ENCODE measurements at places on chromosomes 7 and 10.

GRCh38 chr7:10720042-10720441 is 253.6 kb upstream of the PHF14 start:
- no peak for DNase-seq

DNA sequence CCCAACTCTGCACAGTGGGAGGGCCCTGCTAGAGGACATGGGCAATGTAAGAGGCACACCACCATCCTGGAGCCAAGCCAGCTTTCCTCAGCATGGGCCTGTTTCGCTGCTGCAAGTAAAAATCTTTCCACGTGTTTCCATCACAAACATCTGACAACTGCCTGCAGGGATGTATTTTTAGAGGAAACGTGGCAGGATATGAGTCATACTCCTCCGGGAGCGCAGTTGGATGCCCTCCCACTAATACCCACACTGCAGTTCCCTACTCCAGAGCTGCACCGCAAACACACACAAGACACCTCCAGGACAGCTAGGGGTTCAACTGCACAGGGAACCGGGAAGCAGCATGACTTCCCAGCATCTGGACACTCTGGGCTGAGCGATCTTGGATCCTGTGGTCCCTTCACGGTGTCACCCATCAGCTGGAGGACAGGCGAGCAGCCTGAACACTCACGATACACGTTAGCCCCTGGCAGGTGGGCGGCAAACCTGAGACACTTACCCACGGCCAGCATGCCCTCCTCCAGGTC is 26.1 kb downstream of the PLAC9 start:
- DNase-seq = no peak

GRCh38 chr10:24483701-24484100 is 240.0 kb downstream of the ARHGAP21 start:
- DNase-seq = no peak

DNA sequence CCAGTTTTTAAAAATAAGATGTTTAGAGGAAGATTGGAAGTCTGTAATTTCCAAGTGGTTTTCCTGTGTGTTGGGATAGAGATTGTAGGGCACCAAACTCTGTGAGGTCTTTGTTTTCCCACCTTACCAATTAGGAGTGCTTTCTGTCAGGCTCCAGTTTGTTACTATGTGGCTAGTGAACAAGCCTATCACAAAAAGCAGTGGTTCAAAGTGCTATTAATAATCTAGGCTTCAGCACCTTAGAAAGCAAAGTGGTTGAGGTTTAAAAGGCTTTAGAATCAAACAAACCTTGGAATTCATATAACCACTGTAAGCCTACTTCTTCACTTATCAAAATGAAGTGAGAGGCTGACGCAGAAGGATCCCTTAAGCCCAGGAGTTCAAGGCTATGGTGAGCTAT is 11.1 kb upstream of the ANAPC16 start:
- DNase-seq = no peak

DNA sequence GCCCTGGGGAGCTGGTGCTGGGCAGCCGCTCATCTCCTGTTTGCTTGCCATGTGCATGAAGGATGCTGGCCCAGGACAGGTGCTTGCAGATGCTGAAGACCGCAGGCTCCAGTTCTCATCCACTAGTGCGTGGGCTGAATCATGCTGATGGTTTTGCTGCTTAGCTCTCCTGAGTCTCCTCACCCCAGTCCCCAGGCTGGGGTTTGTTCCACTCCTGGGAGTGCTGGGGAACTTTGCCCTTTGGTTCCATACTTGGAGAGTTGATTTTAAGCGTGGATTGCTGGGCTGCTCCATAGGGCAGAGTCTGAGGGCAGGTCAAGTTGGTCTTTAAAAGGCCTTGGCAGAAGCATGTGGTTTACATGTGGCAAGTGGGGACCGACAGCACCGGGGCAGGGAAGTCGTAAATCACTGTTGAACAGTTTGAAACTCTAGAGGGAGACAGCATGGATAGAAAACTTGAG is 9.1 kb downstream of the DYNC2I1 start:
- no peak for DNase-seq

- no peak for DNase-seq
Measured at GRCh38 chr7:20474249-20474648, 141.2 kb upstream of the ABCB5 start.

GRCh38 chr7:36100226-36100625 is 52.8 kb upstream of the EEPD1 start:
- DNase-seq = no peak

DNA sequence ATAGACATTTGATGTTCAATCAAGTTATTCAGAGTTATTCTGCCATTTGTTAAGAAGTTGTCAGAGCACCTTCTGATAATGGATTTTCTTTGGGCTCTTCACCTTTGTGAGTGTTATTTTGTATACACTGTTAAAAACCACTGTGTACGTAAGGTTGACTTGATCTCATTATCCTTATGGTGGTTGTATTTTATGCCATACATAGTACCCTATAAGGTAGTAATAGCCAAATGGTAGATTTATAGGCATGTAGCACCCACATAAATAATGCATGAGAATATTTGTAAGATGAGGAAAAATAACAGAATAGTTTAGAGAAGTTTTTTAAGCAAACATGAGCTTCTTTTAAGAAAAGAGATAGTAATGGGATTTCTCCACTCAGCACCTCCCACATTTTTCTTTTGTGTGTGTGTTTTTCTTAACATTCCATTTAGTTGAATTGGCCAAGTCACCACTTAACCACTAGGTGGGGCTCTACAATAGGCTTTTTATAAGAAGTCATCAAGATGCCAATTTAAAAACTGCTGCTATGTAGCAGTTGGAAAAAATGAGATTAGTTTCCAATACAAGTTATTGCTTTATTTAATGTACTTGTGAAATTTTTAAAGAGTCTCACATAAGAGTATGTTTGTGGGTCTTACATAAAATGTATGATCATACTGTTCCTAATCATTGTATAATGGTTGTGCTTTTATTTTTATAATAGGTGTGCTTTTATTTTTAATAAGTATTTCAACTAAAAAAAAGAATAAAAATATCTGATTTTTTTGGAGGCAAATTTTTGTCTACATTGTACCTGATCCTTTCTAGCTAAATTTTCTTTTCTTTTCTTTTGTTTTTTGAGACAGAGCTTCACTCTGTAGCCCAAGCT is 41.1 kb upstream of the STMP1 start:
- DNase-seq = no peak

DNA sequence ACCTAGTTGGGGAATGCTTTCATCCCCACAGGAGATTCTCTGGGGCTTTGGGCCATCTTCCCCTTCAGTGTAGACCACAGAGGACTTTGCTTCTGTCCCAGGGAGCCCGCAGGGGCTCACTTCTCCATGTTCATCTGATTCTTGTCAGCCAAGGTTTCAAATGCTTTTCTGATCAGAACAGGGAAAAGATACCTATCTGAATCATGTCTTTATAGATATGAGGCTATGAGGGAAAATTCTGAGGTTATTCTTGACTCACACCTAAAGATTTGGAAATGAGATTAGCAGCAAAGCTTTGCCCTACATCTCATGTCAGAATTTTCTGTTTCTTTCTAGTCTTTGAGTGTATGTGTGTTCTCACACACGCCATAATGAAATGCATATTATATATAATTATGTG is 53.3 kb downstream of the FIGNL1 start:
- DNase-seq = no peak

- no peak for DNase-seq
Measured at GRCh38 chr10:33950206-33950605, 615.7 kb upstream of the NRP1 start.

- no peak for DNase-seq
Measured at GRCh38 chr7:149145031-149145845, 2.0 kb upstream of the ZNF398 start.
